ENCODE measurements at places on chromosomes 5 and 9. TPM values are rescaled to one million over a fixed set of nuclear protein-coding genes. Genes with fewer than 3 reads are reported as not detected.

Gene SLC6A3
- not detected for total RNA-seq

Gene WWC1
- 2.1 TPM for total RNA-seq

- H3K27me3 ChIP-seq, result peaks cover 43% of the 10 kb centered on the region
- no peak overlapping the region for H3K4me3 ChIP-seq
- H3K27ac ChIP-seq, result no peak overlapping the region
- H3K36me3 ChIP-seq, result peaks cover 3% of the 10 kb centered on the region
Observed at GRCh38 chr5:139872851-139873794, 77.5 kb downstream of the PSD2 start.

DNA sequence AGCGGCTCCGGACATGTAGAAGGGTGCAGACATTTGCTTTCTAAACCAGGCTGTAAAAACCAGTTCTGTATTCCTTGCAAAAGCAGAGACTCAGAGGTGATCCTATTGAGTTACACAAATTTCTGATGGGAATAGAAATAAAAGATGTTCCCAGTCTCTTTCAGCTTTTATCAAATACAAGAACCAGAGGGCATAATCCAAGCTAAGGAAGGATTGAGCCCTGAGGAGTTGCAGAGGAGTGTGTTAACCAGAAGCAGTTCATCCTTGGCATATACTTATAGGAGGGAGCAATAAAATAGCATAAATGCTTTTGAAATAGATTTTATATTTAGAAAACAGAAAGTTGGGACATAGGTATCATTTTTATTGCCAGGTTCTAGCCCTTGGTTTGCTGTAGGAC is 75.3 kb downstream of the KIF4B start:
- H3K27ac ChIP-seq, result no peak overlapping the region
- DNase-seq, result no peak
- peaks cover 37% of the 10 kb centered on the region for H3K4me1 ChIP-seq
- H3K27me3 ChIP-seq, result no peaks in the 10 kb centered on the region

- peaks cover 13% of the 10 kb centered on the region for H3K36me3 ChIP-seq
- peaks cover 7% of the 10 kb centered on the region for H3K4me1 ChIP-seq
- no peak for DNase-seq
- H3K27me3 ChIP-seq, result no peaks in the 10 kb centered on the region
- H3K4me3 ChIP-seq, result no peak overlapping the region
- no peak overlapping the region for H3K27ac ChIP-seq
Observed at GRCh38 chr9:134858051-134858841, 22.4 kb upstream of the FCN2 start.

DNA sequence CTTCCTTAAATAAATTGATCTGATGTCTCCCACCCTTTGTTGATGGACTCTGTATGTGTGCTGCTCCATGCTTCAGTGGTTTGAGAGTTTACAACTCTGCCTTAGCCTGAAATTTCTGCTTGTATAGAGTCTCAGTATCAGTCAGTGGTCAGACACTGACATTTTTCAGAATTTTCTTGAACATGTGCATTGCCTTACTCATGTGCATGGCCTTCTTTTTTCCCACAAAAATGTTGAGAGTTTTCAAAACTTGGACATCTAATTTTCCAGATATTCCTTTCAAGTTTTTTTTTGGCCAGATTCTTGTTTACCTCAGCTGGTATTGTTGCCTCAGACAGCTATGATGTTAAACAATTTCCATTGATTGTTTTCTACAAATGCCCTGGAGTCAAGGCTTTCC is 427.1 kb upstream of the CHD1 start:
- no peaks in the 10 kb centered on the region for H3K36me3 ChIP-seq
- no peaks in the 10 kb centered on the region for H3K4me1 ChIP-seq
- peaks cover 2% of the 10 kb centered on the region for H3K27me3 ChIP-seq
- no peak overlapping the region for H3K4me3 ChIP-seq

Gene ACOT12
- not detected for total RNA-seq

GRCh38 chr9:137458194-137459151 is 661 bp downstream of the NSMF start:
- no peak overlapping the region for H3K27ac ChIP-seq
- H3K36me3 ChIP-seq, result peaks cover 3% of the 10 kb centered on the region
- no peak for DNase-seq
- peaks cover 36% of the 10 kb centered on the region for H3K4me1 ChIP-seq

Gene AK1
- 83.8 TPM for total RNA-seq

Gene PSAT1
- 302 TPM for total RNA-seq

GRCh38 chr5:72125941-72126620 is 18.8 kb downstream of the MAP1B start:
- no peak overlapping the region for H3K4me3 ChIP-seq
- H3K36me3 ChIP-seq, result peaks cover 29% of the 10 kb centered on the region
- peak overlapping the region; percentile 43 for H3K27ac ChIP-seq
- peaks cover 82% of the 10 kb centered on the region for H3K4me1 ChIP-seq

Gene GPR150
- total RNA-seq, result 0.33 TPM

DNA sequence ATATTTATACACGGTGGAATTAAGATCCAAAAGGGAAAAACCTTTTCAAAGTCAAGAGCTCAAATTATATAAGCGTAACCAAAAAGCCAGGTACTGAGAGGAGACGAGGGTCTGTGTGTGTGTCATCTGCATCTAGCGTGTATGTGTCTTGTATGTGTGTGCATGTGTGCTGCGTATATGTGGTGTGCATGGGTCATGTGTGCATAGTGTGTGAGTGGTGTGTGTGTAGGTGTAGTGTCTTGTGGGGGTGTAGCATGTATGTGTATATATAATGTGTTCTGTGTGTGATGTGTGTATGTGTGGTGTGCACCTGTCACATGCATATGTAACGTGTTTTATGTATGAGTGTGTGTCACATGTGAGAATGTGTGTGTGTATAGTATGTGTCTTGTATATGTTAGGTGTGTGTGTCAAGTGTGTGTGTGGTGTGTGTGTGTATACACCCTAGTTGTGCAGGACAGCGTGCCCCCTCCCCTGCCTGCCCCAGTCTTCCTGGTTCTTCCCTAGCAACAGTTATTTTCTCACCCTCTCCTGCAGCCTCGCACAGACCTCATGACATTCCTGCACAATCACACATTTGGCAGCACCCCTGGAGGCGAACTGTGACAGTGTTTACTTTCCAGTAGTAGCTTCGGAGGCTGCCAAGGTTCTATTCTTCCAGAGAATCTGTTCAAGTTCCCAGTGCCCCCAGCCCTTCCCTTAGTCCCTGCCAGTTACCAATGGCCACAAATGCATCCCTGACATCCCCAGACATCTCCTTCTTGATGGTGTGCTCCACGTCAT is 27.1 kb upstream of the TNIP1 start:
- peaks cover 52% of the 10 kb centered on the region for H3K36me3 ChIP-seq
- H3K4me1 ChIP-seq, result peaks cover 31% of the 10 kb centered on the region
- no peak overlapping the region for H3K4me3 ChIP-seq

DNA sequence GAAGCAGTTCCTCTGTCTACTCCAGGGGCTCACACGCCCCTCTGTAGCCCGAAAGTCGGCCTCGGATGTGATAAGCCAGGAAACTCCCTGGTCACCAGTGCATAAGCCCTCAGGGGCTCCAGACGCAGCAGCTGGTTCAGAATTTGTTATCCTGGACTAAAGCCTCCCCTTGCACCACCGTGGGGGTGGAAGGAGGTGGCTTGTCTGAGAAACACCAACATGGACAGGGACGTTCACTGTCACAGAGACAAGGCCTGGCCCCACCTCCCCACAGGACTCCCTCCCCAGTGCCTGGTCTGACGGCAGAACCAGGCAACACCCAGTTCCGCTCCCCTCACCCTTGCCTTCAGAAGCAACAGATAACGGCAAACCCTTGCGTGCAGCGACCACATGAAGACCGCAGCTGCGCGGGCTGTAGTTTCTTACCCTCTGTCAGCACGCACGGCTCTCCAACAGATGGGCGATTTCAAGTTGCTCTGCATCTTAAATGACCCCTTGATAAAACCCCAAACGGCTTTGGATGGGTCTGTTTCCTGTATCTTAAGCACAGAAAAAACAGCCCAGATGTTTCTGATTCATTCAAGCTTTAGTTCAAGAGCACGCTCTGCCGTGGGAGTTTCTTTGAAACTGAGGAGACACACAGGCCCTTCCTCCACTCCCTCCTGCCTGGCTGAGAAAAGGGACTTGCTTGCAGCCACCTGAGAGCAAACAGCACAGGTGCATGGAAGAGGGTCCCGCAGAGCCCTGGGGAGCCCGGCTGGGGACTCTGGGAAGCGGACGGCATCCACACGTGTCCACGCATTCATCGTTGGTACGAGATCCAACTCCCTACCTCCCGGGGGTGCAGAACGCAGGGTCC is 44.7 kb upstream of the NKD2 start:
- no peak overlapping the region for H3K4me3 ChIP-seq
- no peaks in the 10 kb centered on the region for H3K4me1 ChIP-seq
- H3K36me3 ChIP-seq, result peaks cover 2% of the 10 kb centered on the region
- peaks cover 80% of the 10 kb centered on the region for H3K27me3 ChIP-seq
- DNase-seq, result no peak
- peak overlapping the region; percentile 2 for H3K27ac ChIP-seq

DNA sequence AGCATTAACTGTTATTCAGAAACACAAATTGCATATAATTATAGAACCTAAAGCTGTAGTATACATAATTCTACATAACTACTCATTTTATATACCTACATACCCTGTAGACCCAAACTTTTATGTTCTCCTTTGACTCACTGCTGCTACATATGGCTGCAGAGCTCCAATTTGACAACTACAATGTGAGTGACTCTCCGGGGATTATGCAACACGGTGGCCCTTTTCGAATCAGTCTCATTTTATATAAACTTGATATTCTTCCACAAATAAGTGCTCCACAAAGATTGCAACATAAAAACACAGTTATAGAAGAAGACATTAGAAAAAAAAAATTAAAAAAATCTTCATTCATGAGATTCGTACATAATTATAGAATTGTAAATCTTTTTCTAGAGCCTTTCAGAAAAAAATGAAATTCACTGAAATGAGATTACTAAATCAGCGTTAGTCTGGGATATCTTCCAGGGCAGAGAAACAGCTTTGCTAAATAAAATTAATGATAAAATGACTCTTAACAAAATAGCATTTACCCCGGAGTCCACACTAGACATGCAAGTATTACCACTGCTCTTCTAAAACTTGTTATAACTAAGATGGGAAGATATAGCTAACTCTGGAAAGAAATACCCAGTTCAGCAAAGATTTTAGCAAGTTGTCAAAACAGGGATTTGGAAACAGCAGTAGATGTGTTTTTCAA is 52.6 kb downstream of the SRFBP1 start:
- no peak overlapping the region for H3K27ac ChIP-seq
- DNase-seq, result no peak
- peaks cover 17% of the 10 kb centered on the region for H3K4me1 ChIP-seq
- H3K27me3 ChIP-seq, result no peaks in the 10 kb centered on the region
- H3K4me3 ChIP-seq, result no peak overlapping the region
- no peaks in the 10 kb centered on the region for H3K36me3 ChIP-seq

DNA sequence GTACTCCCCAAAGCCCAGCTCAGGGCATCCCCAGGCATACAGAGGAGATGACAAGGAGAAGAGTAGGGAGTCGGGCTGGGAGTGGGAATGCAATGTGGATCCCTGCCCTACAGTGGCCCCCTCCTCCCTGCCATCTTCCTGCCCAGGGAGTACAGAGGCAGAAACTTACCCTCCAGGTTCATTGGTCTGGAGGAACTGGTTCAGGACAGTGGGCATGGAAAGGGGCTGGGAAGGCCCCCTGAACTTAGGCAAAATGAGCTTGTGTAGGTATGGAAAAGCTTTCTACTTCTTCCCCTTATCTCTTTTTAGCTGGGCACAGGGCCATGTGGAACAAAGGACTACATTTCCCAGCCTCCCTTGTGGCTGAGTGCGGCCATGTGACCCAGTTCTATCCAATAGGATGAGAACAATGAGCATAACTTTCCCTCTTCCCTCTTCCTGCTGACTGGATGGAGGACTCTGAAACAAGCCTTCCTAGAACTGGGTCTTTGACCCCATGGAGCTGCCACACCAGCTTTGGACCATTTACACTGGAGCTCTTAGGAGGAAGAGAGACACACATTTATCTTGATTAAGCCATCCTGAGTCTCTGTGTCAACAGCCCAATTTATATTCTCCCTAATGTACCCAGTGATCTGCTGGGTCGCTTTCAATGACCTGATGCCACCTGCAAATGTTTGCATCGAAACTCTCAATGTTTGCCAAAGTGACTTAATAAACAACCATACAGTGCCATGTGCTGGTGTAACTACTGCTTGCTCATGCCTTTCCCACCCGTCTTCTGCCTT is 25.0 kb upstream of the HMCN2 start:
- no peak overlapping the region for H3K4me3 ChIP-seq
- peak; percentile 20 for DNase-seq
- peaks cover 15% of the 10 kb centered on the region for H3K4me1 ChIP-seq
- no peak overlapping the region for H3K27ac ChIP-seq
- peaks cover 2% of the 10 kb centered on the region for H3K27me3 ChIP-seq
- peaks cover 1% of the 10 kb centered on the region for H3K36me3 ChIP-seq

GRCh38 chr5:52657247-52657645 is 130.5 kb upstream of the ITGA1 start:
- H3K4me1 ChIP-seq, result peaks cover 3% of the 10 kb centered on the region
- H3K27ac ChIP-seq, result no peak overlapping the region
- no peak for DNase-seq
- peaks cover 11% of the 10 kb centered on the region for H3K27me3 ChIP-seq
- no peaks in the 10 kb centered on the region for H3K36me3 ChIP-seq

Measured in chondrocyte (in vitro differentiated cells).